Activated CD4-positive, alpha-beta T cell treated with anti-CD3 and anti-CD28 coated beads for 36 hours (primary cell): ENCODE measurements at places on chromosomes 5 and 9.

DNA sequence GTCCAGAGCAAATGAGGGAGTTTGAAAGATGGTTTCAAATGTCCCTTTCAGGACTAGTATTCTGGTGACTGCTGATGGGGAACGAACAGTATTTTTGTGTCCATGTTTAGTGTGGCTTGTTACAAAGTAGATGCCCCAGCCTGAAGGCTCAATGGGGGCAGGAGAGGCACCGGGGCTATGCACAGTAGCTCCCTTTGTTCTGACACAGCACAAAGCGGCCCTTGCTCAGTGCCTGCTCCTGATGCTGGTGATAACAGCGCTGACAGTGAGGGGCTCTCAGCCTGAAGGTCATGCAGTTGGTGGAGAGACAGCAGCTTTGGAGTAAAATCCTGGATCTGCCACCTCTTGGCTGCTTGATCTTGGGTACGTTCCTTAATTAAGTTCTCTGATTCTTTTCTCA, 188.9 kb downstream of the SLIT3 start:
- DNase-seq, result no peak
- H3K4me3 ChIP-seq, result no peak overlapping the region
- no peaks in the 10 kb centered on the region for H3K4me1 ChIP-seq
- no peak overlapping the region for H3K27ac ChIP-seq
- H3K27me3 ChIP-seq, result peaks cover 7% of the 10 kb centered on the region

- H3K27ac ChIP-seq, result no peak overlapping the region
- no peak overlapping the region for H3K4me3 ChIP-seq
- peaks cover 27% of the 10 kb centered on the region for H3K4me1 ChIP-seq
- no peak for DNase-seq
- H3K27me3 ChIP-seq, result peaks cover 53% of the 10 kb centered on the region
These were observed 2.3 kb downstream of the EFNA5 start for GRCh38 chr5:107668154-107669095.

DNA sequence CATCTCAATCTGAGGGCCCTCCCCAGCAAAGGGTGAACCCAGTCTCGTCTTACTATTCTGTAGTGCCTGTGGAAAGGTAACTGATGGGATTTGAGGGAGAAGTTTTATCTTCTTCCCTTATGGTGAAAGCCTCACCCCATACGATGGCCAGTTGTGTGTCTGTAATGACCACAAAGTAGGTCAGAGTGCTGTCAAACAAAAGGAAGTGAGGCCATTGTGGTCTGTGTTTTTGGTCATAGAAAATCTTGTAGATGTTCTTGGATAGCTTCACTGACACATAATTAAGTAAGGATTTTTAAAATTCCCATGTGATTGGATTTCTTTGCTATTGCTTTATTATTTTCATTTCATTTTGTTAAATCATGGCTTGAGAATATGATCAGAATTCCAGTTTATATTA, 505.1 kb upstream of the KLF4 start:
- no peak overlapping the region for H3K27ac ChIP-seq
- H3K4me1 ChIP-seq, result no peaks in the 10 kb centered on the region
- no peak overlapping the region for H3K4me3 ChIP-seq
- DNase-seq, result no peak
- no peaks in the 10 kb centered on the region for H3K27me3 ChIP-seq

DNA sequence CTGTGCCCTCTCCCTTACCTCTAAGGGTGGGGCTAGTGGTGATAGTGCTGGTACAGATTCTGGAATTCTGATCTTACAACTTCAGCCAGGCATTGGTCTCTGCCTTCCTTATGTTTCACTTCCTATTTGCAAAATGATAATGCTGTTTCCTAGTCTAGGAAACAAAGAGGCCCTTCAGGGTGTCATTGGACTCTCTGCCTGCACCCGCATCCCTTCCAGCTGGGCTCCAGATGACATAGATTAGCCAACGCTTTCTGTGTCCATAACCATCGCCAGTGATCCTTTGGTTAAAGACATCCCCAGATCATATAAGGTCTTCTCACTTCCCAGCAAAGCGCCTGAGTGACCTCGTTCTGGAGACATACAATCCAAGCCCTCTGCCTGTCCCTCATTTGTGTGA, 180.7 kb downstream of the ERCC6L2 start:
- no peak overlapping the region for H3K27ac ChIP-seq

GRCh38 chr9:12816656-12817101, 41.9 kb downstream of the LURAP1L start:
- H3K4me1 ChIP-seq, result no peaks in the 10 kb centered on the region
- H3K4me3 ChIP-seq, result no peak overlapping the region
- H3K27ac ChIP-seq, result no peak overlapping the region

DNA sequence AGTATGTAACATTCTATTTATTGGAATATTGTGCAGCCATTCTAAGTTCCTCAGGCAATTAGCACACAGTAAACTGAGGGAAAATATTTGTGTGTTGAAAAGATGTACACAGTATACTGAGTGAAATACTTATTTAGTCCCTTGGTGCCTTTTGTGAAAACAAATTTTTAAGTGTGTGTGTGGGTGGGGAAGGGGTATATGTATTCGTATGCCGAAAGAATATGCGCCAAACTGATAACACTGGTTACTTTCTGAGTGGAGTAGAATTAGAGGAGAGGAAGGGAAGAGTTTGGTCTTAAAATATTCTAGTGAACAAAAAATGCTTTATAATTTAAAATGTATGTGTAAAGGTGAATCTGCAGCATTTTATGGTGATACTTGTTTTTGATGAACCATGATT, 3.1 kb downstream of the DCP2 start:
- DNase-seq, result no peak
- H3K4me3 ChIP-seq, result peak overlapping the region; percentile 68
- H3K27me3 ChIP-seq, result no peaks in the 10 kb centered on the region
- peak overlapping the region; percentile 83 for H3K27ac ChIP-seq
- peaks cover 26% of the 10 kb centered on the region for H3K36me3 ChIP-seq
- H3K4me1 ChIP-seq, result peaks cover 61% of the 10 kb centered on the region

DNA sequence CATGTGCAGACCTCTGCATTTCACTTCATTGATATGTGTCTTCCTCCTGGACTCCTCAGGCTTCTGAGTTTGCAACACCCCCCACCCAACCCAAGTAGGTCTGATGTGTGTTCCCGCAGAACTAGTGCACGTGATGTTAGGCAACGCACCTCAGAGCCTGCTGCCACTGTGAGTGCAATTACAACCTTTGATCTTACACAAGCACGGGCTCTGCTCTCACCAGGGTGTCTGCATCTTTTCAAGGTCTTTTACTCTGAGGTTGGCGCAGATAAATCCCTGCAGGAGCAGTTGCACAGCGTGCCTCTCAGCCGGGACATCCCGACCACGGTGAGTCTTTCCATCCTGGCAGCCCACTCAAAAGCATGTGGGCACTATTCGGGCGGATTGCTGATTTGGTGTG, 80.1 kb downstream of the EGFLAM start:
- H3K4me3 ChIP-seq, result no peak overlapping the region
- no peak for DNase-seq
- H3K36me3 ChIP-seq, result no peaks in the 10 kb centered on the region
- no peak overlapping the region for H3K27ac ChIP-seq
- no peaks in the 10 kb centered on the region for H3K4me1 ChIP-seq
- peaks cover 5% of the 10 kb centered on the region for H3K27me3 ChIP-seq

DNA sequence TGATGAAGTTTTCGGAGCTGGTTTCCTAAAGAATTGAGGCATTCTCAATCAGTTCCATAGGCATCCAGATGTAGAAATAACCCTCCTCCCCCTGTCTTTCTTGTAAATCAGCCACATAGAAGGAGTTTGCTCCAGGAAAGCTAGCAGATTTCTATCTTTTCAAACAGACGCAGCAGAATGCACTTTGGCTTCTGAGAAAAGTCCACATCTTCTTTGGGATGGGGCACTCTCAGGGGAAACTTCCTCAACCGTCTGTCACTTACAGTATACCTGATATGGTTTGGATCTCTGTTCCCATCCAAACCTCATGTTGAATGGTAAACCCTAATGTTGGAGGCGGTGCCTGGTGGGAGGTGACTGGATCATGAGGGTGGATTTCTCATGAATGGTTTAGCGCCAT, 94.1 kb downstream of the SNCAIP start:
- no peaks in the 10 kb centered on the region for H3K4me1 ChIP-seq
- DNase-seq, result no peak
- no peaks in the 10 kb centered on the region for H3K36me3 ChIP-seq
- no peak overlapping the region for H3K4me3 ChIP-seq
- no peaks in the 10 kb centered on the region for H3K27me3 ChIP-seq

DNA sequence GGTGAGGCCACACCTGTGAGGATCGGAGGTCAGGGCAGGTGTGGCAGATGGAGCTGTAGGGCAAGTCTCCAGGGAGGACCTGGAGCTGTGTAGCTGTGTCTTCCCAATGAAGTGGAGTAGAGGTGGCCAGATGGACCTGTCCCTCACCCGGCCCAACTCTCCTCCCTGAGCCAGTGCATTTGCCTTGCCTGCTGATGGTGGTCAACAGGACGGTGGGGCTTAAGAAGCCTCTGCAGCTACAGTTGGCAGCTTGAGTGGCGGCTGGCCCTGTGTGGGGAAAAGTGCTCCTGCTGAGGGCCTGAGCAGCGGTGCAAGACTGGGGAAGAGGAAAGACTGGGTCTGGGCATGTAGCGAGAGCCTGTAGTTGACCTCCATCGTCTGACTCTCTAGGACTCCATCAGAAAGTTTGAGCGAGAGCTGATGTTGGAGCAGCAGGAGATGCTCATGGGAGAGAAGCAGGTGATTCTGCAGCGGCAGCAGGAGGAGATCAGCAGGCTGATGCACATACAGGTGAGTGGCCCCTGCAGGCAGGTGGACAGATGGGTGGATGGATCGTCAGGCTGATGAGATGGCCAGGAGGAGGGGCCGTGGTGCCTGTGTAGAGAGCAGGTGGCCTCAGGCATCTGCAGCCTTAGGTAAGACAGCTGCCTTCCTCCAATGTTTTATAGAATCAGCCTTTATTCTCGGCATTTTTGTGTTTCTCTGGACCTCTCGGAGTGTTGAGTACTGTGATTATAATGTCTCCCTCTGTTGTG, 24.9 kb downstream of the PITX1 start:
- no peaks in the 10 kb centered on the region for H3K27me3 ChIP-seq
- no peak overlapping the region for H3K4me3 ChIP-seq
- H3K27ac ChIP-seq, result no peak overlapping the region
- no peaks in the 10 kb centered on the region for H3K36me3 ChIP-seq

GRCh38 chr5:176608142-176608705, 1.7 kb downstream of the GPRIN1 start:
- H3K4me3 ChIP-seq, result no peak overlapping the region
- no peaks in the 10 kb centered on the region for H3K36me3 ChIP-seq
- peaks cover 10% of the 10 kb centered on the region for H3K4me1 ChIP-seq
- H3K27ac ChIP-seq, result no peak overlapping the region
- DNase-seq, result no peak

DNA sequence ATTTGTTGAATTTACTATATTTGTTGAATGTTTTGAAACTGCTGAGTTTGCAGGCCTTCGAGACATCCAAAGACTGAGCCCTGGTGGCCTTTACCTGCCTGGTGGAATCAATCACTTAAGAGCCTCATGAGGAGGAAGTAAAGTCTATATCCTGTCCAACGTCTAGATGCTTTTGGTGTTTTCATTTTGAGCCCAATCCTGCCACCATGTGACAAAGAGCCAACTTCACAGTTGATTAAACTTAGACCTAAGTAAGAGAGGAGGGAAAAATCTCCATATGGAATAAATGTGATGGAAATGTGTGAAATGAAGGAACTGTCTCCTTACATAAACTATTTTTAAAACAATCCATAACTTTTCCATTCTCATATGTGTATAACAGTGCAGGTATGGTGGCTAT, 220.1 kb downstream of the PRR16 start:
- no peak overlapping the region for H3K4me3 ChIP-seq
- no peaks in the 10 kb centered on the region for H3K4me1 ChIP-seq
- H3K36me3 ChIP-seq, result no peaks in the 10 kb centered on the region
- DNase-seq, result no peak
- no peak overlapping the region for H3K27ac ChIP-seq

- no peak overlapping the region for H3K4me3 ChIP-seq
- H3K27ac ChIP-seq, result no peak overlapping the region
- H3K4me1 ChIP-seq, result peaks cover 12% of the 10 kb centered on the region
These were observed 52.4 kb downstream of the DMRT1 start for GRCh38 chr9:893843-894420.

DNA sequence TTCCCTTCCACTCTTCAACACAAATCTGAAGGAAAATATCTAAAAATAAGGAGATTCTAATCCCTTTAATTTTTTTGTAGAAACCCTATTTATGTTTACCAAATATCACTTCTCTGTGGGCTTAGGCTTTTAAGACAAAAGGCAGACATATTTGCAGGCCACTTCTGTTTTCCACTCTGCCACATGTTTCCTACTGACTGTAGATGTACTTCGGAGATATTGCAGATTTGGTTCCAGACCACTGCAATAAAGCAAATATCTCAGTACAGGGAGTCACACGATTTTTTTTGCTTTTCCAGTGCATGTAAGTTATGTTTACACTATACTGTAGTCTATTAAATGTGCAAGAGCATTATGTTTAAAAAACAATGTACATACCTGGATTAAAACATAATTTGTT, 219.0 kb downstream of the SREK1 start:
- H3K4me1 ChIP-seq, result no peaks in the 10 kb centered on the region
- no peak overlapping the region for H3K4me3 ChIP-seq
- DNase-seq, result no peak
- no peak overlapping the region for H3K27ac ChIP-seq

DNA sequence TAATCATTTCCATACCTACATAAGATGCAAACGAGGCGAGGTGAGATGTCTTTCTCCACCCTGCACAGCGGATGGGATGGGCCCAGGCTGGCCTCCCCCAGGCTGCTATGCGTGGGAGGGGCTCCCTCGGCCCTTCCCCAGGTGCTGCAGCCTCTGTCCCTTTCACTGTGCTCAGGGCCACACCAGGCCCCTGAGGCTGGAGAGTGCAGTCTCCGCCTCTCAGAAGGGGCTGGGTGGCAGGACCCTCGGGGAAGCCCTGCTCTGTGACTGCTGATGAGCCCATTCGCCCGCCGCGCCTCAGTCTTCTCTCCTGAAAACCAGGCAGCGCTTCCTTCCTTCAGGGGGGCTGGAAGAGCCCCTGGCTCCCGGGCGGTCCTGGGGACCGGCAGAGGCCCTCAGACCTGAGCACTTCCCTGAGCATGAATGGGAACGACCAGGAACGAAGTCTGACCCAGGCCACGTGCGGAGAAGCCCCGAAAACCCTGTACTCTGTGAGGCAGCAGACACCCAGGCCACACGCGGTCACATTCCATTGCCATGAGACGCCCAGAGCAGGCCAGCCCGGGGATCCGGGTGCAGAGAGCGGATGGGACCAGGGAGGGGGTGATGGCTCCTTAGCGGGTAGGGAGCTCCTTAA, 21.9 kb upstream of the NOTCH1 start:
- H3K27me3 ChIP-seq, result no peaks in the 10 kb centered on the region
- no peaks in the 10 kb centered on the region for H3K4me1 ChIP-seq
- H3K27ac ChIP-seq, result no peak overlapping the region
- H3K4me3 ChIP-seq, result no peak overlapping the region
- no peak for DNase-seq
- no peaks in the 10 kb centered on the region for H3K36me3 ChIP-seq

GRCh38 chr9:127523312-127523851, 72.1 kb downstream of the LRSAM1 start:
- peaks cover 27% of the 10 kb centered on the region for H3K36me3 ChIP-seq
- peak; percentile 64 for DNase-seq
- peaks cover 2% of the 10 kb centered on the region for H3K4me1 ChIP-seq
- H3K27me3 ChIP-seq, result no peaks in the 10 kb centered on the region
- H3K27ac ChIP-seq, result no peak overlapping the region
- no peak overlapping the region for H3K4me3 ChIP-seq

- no peaks in the 10 kb centered on the region for H3K36me3 ChIP-seq
- no peak overlapping the region for H3K4me3 ChIP-seq
- no peak for DNase-seq
- no peak overlapping the region for H3K27ac ChIP-seq
- H3K27me3 ChIP-seq, result peaks cover 32% of the 10 kb centered on the region
These were observed 18.3 kb upstream of the FCHO2 start for GRCh38 chr5:72937517-72938061.
